ENCODE measurements at places on chromosomes 16 and 17.

GRCh38 chr16:58038219-58038641 is 12.7 kb downstream of the MMP15 start:
- H3K27ac ChIP-seq, result no peak overlapping the region
- DNase-seq, result no peak
- no peaks in the 10 kb centered on the region for H3K27me3 ChIP-seq
- H3K36me3 ChIP-seq, result peaks cover 6% of the 10 kb centered on the region

GRCh38 chr16:89169778-89170177 is 1.8 kb upstream of the CDH15 start:
- no peaks in the 10 kb centered on the region for H3K27me3 ChIP-seq
- no peaks in the 10 kb centered on the region for H3K36me3 ChIP-seq
- no peak for DNase-seq
- no peak overlapping the region for H3K27ac ChIP-seq
- H3K4me1 ChIP-seq, result peaks cover 5% of the 10 kb centered on the region

DNA sequence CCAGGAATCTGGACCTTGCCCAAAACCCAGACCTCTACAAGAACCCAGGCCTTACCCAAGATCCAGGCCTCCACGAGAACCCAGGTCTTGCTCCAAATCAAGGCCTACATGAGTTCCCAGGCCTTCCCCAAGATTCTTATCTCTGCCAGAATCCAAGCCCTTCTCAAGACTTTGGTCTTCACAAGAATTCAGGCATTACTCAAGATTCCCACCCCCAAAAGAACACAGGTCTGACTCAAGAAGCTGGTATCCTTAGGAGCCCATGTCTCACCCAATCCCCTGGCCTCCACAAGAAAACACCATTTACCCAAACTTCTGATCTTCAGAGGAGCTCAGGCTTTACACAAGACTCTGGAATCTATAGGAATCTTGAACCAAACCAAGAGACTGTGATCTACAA is 2.6 kb downstream of the SPEM3 start:
- DNase-seq, result no peak
- H3K36me3 ChIP-seq, result no peaks in the 10 kb centered on the region
- H3K4me1 ChIP-seq, result no peaks in the 10 kb centered on the region
- H3K27ac ChIP-seq, result no peak overlapping the region
- no peak overlapping the region for H3K4me3 ChIP-seq
- H3K27me3 ChIP-seq, result no peaks in the 10 kb centered on the region

DNA sequence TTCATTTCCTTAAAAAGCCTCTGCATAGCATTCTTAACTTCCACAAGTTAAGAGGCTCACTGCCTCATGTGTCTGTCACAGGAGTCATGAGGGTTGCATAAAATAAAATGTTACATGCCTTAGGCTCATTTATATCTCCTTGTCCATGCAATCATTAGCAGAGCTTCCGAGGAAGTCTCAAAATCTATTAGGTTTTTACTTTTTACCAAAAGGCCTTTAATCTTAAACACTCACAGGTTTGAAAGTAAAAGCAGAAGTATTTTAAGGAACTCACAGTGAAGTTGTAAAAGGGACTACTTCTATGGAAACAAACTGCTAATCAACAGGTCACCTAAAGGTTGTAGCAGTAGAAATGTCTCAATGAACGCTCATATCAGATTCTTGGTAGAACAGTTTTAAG is 5.2 kb upstream of the ATP6V0A1 start:
- DNase-seq, result no peak
- H3K36me3 ChIP-seq, result no peaks in the 10 kb centered on the region
- no peak overlapping the region for H3K4me3 ChIP-seq
- no peaks in the 10 kb centered on the region for H3K27me3 ChIP-seq
- peaks cover 16% of the 10 kb centered on the region for H3K4me1 ChIP-seq

- H3K4me1 ChIP-seq, result peaks cover 34% of the 10 kb centered on the region
- H3K36me3 ChIP-seq, result peaks cover 34% of the 10 kb centered on the region
- no peaks in the 10 kb centered on the region for H3K27me3 ChIP-seq
- peak overlapping the region; percentile 99 for H3K4me3 ChIP-seq
Measured at GRCh38 chr17:57988301-57989250, 522 bp upstream of the VEZF1 start.

DNA sequence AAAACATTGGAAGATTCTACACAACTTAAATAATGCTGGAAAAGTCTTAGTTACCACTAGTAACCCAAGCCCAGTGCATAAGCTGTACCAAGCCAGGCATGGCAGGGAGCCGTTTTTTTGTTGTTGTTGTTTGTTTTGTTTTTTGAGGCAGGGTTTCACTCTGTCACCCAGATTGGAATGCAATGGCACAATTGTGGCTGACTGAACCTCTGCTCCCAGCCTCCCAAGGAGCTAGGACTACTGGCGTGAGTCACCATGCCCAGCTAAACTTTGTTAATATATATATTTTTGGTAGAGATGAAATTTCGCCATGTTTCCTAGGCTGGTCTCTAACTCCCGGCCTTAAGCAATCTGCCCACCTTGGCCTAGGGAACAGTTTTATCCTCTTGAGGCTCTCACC is 564 bp upstream of the TMIGD1 start:
- peak; percentile 11 for DNase-seq
- H3K4me1 ChIP-seq, result peaks cover 12% of the 10 kb centered on the region
- H3K4me3 ChIP-seq, result no peak overlapping the region
- no peaks in the 10 kb centered on the region for H3K27me3 ChIP-seq
- H3K36me3 ChIP-seq, result no peaks in the 10 kb centered on the region

DNA sequence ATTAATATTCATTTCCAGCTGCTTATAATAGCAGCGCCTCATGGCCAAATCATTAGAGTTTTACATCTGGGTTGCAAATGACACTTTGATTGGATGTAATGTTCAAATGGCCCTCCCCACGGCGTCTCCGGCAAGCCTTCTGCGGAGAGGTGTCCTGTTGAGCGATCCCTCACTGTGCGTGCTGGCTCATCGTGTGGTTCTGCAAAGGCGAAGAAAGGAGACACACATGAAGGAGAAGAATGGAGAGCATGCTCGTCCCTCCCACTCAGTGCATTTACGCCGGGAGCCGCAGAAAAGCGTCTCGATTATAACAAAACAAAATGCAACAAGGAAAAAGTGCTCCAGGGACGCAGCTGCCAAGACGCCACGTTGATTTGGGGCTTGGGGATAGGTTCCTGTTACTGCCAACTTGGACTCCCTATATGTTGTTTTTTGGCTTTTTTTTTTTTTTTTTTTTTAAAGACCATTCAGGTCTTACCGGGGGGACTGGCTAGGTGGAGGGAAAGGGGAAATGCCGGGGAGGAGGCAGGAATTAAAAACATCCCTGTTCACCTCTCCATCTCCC is 117.6 kb downstream of the C16orf78 start:
- H3K27ac ChIP-seq, result no peak overlapping the region
- H3K4me1 ChIP-seq, result no peaks in the 10 kb centered on the region
- DNase-seq, result no peak
- peak overlapping the region; percentile 63 for H3K4me3 ChIP-seq
- no peaks in the 10 kb centered on the region for H3K36me3 ChIP-seq

- peak; percentile 17 for DNase-seq
- H3K36me3 ChIP-seq, result peaks cover 85% of the 10 kb centered on the region
- H3K27ac ChIP-seq, result no peak overlapping the region
- H3K4me1 ChIP-seq, result peaks cover 6% of the 10 kb centered on the region
- H3K27me3 ChIP-seq, result no peaks in the 10 kb centered on the region
- no peak overlapping the region for H3K4me3 ChIP-seq
Measured at GRCh38 chr17:64183815-64184214, 53.9 kb upstream of the ERN1 start.

DNA sequence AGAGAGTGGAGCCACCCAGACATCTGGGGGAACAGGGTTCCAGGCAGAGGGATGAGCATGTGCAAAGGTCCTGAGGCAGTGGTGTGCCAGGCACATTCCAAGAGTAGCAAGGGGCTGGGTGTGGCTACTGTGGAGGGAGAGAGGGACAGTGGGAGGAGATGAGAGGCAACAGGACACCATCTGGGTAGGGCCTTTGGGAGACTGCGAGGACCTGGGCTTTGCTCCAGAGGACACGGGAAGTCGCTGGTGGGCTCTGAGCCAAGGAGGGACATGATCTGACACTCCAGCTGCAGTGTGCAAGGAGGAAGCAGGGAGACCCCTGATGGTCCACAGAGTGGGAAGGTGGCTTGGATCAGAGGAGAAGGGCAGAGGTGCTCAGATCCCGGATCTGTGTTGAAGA is 56.7 kb upstream of the MED9 start:
- no peaks in the 10 kb centered on the region for H3K36me3 ChIP-seq
- no peaks in the 10 kb centered on the region for H3K27me3 ChIP-seq
- DNase-seq, result no peak
- H3K4me1 ChIP-seq, result peaks cover 10% of the 10 kb centered on the region
- H3K27ac ChIP-seq, result no peak overlapping the region

- peak overlapping the region; percentile 16 for H3K4me3 ChIP-seq
- peaks cover 73% of the 10 kb centered on the region for H3K4me1 ChIP-seq
- DNase-seq, result peak; percentile 26
- peaks cover 24% of the 10 kb centered on the region for H3K36me3 ChIP-seq
- H3K27me3 ChIP-seq, result no peaks in the 10 kb centered on the region
Measured at GRCh38 chr17:77475016-77475976, 334.5 kb downstream of the SEC14L1 start.

DNA sequence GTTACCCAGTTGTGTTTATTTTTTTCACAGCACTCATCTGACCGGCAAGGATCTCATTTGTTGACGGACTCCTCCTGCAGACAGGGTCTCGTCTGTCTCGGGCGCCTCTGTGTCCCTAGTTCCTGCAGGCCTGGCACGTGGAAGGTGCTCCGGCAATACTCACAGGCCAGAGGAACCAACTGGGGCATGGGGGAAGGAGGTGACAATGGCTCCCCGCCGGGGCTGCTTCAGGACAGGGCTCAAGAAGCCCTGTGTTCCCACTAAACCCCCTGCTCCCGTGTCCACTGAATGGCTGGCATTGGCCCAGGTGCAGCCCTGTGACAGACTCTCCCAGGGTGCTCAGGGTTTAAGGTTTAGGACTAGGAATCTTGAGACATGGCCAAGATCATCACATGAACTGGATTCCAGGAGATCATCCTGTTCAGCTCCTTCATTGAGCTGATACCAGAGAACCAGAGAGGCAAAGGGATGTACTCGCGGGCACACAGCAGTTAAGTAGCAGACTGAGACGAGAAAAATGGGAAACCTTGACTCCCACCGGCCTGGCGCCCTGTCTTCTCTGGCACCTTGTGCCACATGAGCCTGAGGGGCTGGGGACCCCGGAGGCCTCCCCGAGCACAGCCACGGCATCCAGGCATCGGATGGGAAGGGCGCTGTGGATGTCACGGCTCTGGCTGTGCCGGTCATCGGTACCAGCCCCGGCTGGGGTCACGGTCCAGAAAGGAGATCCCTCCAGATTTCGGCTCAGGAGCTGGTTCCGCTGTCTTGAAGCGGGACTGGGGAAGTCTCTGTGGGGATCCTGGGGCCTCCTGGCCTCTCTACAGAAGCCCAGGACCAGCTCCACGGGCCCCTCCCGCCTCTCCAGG is 29.0 kb downstream of the TIMM22 start:
- H3K4me3 ChIP-seq, result no peak overlapping the region
- no peaks in the 10 kb centered on the region for H3K4me1 ChIP-seq
- no peaks in the 10 kb centered on the region for H3K27me3 ChIP-seq
- H3K36me3 ChIP-seq, result peaks cover 5% of the 10 kb centered on the region
- no peak for DNase-seq

DNA sequence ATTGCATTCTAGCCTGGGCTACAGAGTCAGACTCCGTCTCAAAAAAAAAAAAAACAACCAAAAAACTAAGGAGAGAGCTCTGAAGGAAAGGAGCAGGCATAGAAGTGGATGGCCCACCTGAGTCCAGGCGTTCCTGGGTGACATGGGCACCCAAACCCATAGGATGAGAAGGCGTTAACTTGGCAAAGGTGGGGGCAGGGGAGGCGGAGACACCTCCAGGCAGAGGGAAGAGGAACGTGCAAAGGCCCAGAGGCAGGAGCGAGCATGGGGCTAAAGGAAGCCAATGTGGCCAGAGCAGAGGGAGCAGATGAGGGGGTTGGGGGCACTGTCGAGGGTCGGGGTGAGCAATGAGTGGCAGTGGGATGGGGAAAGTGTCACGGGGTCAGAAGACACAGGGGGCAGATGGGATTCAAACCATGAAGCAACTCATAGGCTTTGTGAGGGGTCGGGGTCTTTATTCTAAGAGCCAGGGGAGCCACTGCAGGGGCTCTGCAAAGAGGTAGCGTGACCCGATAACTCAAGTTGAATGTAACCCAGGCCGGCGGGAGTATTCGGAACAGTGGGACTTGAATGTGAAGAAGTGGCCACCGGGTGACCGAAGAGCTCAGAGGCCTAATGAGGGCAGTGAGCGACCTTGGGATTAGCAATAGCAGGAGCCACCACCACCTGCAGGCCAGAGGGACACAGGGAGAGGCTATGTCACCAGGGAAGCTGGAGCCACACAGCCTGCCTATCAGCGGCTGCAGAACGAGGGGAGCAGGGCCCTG is 11.8 kb downstream of the TTYH2 start:
- H3K4me1 ChIP-seq, result no peaks in the 10 kb centered on the region
- no peak overlapping the region for H3K27ac ChIP-seq
- H3K4me3 ChIP-seq, result no peak overlapping the region

DNA sequence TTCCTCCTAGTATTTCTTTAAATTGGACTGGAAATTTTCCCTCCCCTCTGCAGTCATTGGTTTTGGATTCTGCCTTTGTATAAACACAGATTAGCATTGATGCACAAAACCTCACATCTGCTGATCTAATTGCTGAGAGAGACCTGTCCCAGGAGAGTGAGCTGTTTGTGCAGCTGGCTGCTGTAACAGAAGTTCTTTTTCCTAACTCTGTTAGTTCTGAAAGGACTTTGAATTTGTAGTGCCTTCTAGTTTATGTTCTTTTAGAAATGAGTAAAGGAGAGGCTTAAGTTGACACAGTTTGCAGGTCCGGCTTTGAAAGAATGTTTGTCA is 45.2 kb upstream of the KPNB1 start:
- H3K27ac ChIP-seq, result peak overlapping the region; percentile 36
- no peaks in the 10 kb centered on the region for H3K27me3 ChIP-seq
- H3K4me3 ChIP-seq, result no peak overlapping the region

- no peak overlapping the region for H3K27ac ChIP-seq
- H3K4me1 ChIP-seq, result no peaks in the 10 kb centered on the region
- no peaks in the 10 kb centered on the region for H3K36me3 ChIP-seq
- H3K27me3 ChIP-seq, result no peaks in the 10 kb centered on the region
Measured at GRCh38 chr17:10471858-10472257, 2.5 kb upstream of the MYH4 start.

- H3K36me3 ChIP-seq, result peaks cover 46% of the 10 kb centered on the region
- no peak overlapping the region for H3K27ac ChIP-seq
- H3K27me3 ChIP-seq, result no peaks in the 10 kb centered on the region
- DNase-seq, result no peak
- no peak overlapping the region for H3K4me3 ChIP-seq
Measured at GRCh38 chr16:74677868-74678267, 11.2 kb upstream of the RFWD3 start.

- peaks cover 62% of the 10 kb centered on the region for H3K4me1 ChIP-seq
- H3K27me3 ChIP-seq, result no peaks in the 10 kb centered on the region
- H3K36me3 ChIP-seq, result no peaks in the 10 kb centered on the region
- H3K27ac ChIP-seq, result peak overlapping the region; percentile 94
- DNase-seq, result no peak
Measured at GRCh38 chr16:51407921-51408320, 256.9 kb upstream of the SALL1 start.

GRCh38 chr17:8913091-8913490 is 45.6 kb upstream of the PIK3R6 start:
- H3K27ac ChIP-seq, result no peak overlapping the region
- no peak for DNase-seq
- H3K27me3 ChIP-seq, result no peaks in the 10 kb centered on the region
- H3K4me1 ChIP-seq, result no peaks in the 10 kb centered on the region
- H3K4me3 ChIP-seq, result no peak overlapping the region
